ENCODE measurements at places on chromosomes 6 and 20.

GRCh38 chr6:15344831-15345230 lies 99.0 kb downstream of the JARID2 start:
- no peak for DNase-seq

DNA sequence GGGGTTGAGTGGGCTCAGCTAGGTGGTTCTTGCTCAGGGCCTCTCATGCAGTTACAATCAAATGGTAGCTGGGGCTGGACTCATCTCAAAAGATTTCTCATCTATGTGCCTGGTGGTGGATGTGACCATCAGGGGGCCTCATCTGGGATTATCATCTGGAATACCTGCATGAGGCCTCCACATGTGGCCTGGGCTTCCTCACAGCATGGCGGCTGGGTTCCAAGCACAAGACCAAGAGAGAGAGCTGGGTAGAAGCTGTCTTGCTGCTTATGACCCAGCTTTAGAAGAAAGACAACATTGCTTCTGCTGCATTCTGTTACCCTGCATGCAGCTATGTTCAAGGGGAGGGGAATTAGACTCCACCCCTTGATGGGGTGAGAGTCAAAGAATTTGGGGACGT lies 22.5 kb downstream of the ARHGAP40 start:
- DNase-seq, result no peak

GRCh38 chr20:55478724-55479450 lies 526.4 kb downstream of the CBLN4 start:
- no peak for DNase-seq

- no peak for DNase-seq
These were observed 151.4 kb downstream of the ID4 start for GRCh38 chr6:19988555-19988954.

- no peak for DNase-seq
These were observed 800 bp upstream of the GRIK2 start for GRCh38 chr6:101392586-101393230.

- no peak for DNase-seq
These were observed 121.3 kb upstream of the PTPRK start for GRCh38 chr6:128641703-128642102.

DNA sequence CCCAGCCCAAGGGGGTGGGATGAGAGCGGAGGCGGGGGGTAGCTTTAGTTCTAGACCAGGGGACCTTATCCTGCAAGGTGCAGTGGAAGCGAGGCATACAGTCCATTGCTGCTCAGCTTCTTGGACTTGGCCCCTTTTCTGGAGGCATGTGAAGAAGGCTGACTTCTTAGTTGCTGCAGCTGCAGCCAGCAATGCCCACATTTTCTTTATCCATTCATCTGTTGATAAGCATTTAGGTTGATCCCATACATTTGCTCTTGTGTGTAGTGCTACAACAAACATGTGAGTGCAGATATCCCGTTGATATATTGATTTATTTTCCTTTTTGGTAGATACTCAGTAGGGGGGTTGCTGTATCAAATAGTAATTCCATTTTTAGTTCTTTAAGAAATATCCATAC lies 461.2 kb upstream of the IMPG1 start:
- no peak for DNase-seq

DNA sequence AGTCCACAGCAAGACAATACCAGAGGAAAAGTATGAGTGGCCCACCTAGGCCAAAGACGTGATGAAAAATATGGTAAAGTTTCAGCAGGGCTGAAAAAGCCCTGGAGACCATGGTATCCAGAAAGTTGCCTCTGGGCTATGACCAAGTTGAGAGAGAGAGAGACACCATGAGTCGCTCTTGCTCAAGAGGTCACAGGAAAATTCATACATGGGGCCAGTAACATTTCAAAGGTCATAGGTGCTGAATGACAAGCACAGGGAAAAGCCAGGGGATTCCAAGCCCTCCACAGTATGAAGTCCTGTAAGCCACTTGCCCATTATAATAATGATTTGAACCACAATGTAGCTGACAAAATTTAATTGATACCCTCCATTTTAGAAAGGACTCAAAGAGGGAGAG lies 657.7 kb upstream of the CITED2 start:
- DNase-seq, result no peak

DNA sequence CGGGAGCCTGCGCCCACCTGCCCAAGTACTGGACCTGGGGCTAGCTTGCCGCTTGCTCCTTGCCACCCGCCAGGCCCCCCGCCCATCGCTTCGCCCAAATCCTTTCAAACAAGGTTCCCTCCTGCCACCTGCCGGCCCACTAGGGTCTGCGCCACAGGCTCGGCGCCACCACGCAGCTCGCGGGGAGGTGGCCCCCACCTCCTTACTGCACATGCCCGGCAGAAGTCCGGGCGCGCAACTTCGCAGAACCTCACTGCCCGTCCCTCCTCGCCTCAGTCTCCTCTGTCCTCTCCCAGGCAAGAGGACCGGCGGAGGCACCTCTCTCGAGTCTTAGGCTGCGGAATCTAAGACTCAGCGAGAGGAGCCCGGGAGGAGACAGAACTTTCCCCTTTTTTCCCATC lies 11.2 kb downstream of the GNAS-AS1 start:
- no peak for DNase-seq

GRCh38 chr20:38197619-38198018 lies 32.5 kb upstream of the TGM2 start:
- DNase-seq, result no peak

DNA sequence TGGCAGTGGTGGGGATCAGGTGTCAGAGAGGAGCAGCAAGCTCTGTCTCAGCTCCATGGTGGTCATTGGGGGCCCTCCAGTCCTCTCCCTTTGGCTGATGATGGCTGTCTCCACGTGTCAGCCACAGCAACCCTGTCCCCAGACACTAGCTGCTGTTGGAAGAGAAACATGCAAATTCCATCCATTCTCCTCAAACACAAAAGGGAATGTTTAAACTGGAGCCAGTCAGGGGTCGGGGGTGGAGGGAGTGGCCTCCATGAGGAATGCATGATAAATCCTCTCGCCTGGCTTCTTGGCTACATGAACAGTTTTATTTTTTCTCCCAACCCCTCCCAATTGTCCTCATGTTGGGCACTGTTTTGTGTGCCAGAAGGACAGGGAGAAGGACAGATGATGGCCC lies 86.4 kb downstream of the EDN3 start:
- DNase-seq, result no peak

- DNase-seq, result no peak
These were observed 24.4 kb downstream of the PTPN1 start for GRCh38 chr20:50534567-50534966.

Data from T-cell (primary cell).